Immature natural killer cell (primary cell): ENCODE measurements at places on chromosomes 5 and 9.

- no peaks in the 10 kb centered on the region for H3K4me1 ChIP-seq
- DNase-seq, result no peak
- H3K27ac ChIP-seq, result no peak overlapping the region
- no peak overlapping the region for H3K4me3 ChIP-seq
- H3K36me3 ChIP-seq, result no peaks in the 10 kb centered on the region
- peaks cover 5% of the 10 kb centered on the region for H3K27me3 ChIP-seq
Observed at GRCh38 chr5:174505621-174506020, 218.8 kb upstream of the MSX2 start.

- no peaks in the 10 kb centered on the region for H3K4me1 ChIP-seq
- DNase-seq, result no peak
- H3K27ac ChIP-seq, result no peak overlapping the region
- no peak overlapping the region for H3K4me3 ChIP-seq
- no peaks in the 10 kb centered on the region for H3K27me3 ChIP-seq
Observed at GRCh38 chr9:132602207-132602606, 19.8 kb downstream of the BARHL1 start.

GRCh38 chr9:89888233-89888632, 283.4 kb downstream of the GADD45G start:
- no peak overlapping the region for H3K27ac ChIP-seq
- no peak for DNase-seq
- no peaks in the 10 kb centered on the region for H3K36me3 ChIP-seq
- no peaks in the 10 kb centered on the region for H3K4me1 ChIP-seq
- H3K4me3 ChIP-seq, result no peak overlapping the region
- no peaks in the 10 kb centered on the region for H3K27me3 ChIP-seq

DNA sequence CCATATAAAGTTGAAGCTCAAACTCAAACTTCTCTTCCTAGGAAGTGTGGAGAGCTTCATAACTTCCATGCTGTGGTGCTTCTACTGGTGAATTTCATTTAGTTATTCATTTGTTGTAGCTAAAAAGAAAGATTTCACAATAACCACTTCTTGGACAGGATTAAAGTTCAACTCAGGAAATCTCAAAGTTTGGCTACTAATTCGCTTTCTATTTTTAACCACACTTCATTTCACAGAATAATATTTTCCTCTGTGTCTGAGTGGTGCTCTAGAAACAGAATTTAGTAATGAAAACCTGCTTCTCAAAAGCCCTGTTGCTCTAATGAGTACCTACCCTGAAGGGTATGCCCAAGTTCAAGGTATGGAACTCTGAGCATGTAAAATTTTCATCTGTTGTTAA, 73.9 kb downstream of the ACTBL2 start:
- H3K27ac ChIP-seq, result no peak overlapping the region
- no peaks in the 10 kb centered on the region for H3K4me1 ChIP-seq
- no peaks in the 10 kb centered on the region for H3K27me3 ChIP-seq
- no peaks in the 10 kb centered on the region for H3K36me3 ChIP-seq
- no peak for DNase-seq
- no peak overlapping the region for H3K4me3 ChIP-seq

DNA sequence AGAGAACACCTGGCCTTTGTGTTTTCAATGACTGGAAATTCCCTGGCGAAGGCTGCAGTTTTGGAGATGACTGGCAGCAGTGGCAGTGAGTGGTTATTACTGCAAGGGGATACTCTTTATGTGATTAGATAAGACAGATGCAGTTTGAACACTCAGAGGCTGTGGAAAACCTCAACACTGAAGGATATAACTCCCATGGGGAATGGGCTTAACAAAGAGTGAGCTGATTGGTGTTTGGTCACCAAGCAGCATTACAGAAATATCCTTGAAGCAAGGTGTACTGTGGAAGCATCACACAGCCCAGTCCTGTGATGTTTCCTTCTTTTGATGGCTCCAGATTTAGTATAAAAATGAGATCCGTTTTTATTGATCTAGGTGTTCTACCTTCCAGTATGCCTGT, 490.7 kb upstream of the PTPRD start:
- no peaks in the 10 kb centered on the region for H3K27me3 ChIP-seq
- no peak overlapping the region for H3K4me3 ChIP-seq
- DNase-seq, result no peak
- H3K36me3 ChIP-seq, result no peaks in the 10 kb centered on the region

- H3K4me1 ChIP-seq, result no peaks in the 10 kb centered on the region
- H3K36me3 ChIP-seq, result no peaks in the 10 kb centered on the region
- H3K4me3 ChIP-seq, result no peak overlapping the region
- H3K27me3 ChIP-seq, result peaks cover 5% of the 10 kb centered on the region
- H3K27ac ChIP-seq, result no peak overlapping the region
Observed at GRCh38 chr5:168693883-168694282, 114.7 kb upstream of the PANK3 start.

GRCh38 chr5:176895831-176896230, 3.3 kb downstream of the HK3 start:
- no peak for DNase-seq
- H3K27me3 ChIP-seq, result peaks cover 2% of the 10 kb centered on the region
- peaks cover 14% of the 10 kb centered on the region for H3K4me1 ChIP-seq
- no peak overlapping the region for H3K4me3 ChIP-seq
- H3K36me3 ChIP-seq, result no peaks in the 10 kb centered on the region

DNA sequence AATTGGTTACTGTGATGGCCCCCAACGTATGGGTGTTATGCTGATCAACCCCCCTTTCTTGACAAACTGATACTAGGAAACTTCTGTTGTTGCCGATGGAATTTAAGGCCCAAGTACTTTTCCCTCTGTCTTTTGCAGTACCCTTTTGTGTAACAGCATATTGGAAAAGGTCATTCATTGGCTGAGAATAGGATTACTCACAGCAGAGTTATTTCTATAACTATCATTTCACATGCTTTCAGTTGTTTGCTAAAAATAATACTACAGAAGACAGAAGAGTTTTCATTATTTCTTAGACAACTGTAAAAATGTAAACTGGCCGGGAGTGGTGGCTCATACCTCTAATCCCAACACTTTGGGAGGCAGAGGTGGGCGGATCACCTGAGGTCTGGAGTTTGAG, 329.5 kb downstream of the KIAA0825 start:
- no peak for DNase-seq
- no peaks in the 10 kb centered on the region for H3K27me3 ChIP-seq
- H3K27ac ChIP-seq, result no peak overlapping the region
- no peak overlapping the region for H3K4me3 ChIP-seq

- peaks cover 14% of the 10 kb centered on the region for H3K4me1 ChIP-seq
- H3K27me3 ChIP-seq, result no peaks in the 10 kb centered on the region
- peak overlapping the region; percentile 5 for H3K27ac ChIP-seq
Observed at GRCh38 chr9:125620216-125620615, 86.8 kb downstream of the MAPKAP1 start.

GRCh38 chr9:32200896-32201295, 183.5 kb upstream of the ACO1 start:
- no peak overlapping the region for H3K4me3 ChIP-seq
- no peaks in the 10 kb centered on the region for H3K36me3 ChIP-seq
- no peak overlapping the region for H3K27ac ChIP-seq
- H3K27me3 ChIP-seq, result no peaks in the 10 kb centered on the region

DNA sequence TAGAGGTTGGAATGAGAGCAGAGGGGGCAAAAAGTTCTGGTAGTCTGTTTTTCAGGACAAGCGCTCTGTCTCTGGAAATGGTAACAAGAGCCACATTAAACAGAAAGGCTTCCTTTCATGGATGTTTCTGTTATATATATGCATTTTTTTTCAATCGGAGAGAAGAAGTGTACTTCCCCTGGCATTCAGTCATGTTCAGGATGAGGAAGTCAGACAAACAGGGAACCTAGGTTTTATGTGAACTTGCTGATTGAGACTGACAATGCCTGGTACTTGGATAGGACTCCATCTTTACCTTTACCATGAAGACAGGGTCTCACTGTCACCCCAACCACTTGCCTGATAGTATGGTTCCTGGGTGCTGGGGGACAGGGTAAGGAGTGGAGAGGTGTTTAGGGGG, 30.1 kb upstream of the ZBED3 start:
- H3K36me3 ChIP-seq, result no peaks in the 10 kb centered on the region
- no peak overlapping the region for H3K27ac ChIP-seq
- H3K4me3 ChIP-seq, result no peak overlapping the region
- peaks cover 2% of the 10 kb centered on the region for H3K27me3 ChIP-seq
- H3K4me1 ChIP-seq, result no peaks in the 10 kb centered on the region

DNA sequence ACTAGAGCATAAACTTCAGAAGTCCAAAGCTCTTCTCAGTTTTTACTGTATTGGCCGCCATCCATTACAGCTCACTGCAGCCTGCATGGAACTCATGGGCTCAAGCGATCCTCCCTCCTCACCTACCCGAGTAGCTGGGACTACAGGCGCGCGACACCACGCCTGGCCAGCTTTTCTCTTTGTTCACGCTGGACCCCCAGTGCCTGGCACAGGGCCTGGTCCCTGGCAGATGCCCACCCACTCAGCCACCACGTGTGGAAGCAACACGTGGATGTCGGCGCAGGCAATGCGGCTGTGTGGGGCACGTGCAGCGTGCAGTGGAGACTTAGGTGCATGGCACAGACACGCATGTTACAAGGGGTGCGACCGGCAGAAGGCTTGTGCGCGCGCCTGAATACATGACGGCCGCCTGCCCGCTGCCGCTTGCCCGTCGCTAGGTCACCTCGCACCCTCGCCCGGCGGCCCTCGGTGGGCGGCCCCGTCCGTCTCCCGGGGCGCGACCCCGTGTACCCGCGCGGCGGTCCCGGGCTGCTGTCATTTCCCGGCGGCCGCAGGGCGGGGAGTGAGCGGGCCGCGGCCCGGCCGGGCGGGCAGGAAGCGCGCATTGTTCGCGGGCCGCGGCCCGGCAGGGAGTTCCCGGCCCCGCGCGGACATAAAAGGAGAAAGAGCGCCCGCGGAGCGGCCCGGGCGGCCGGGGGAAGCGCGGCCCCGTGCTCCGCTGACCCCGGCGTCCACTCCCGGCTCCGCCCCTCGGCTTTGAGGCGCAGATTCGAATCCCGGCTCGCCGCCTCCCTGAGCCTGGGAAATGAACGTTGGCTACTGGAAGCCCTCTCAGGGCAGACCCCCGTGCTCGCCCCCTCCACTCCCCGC, 24.1 kb upstream of the PTGS1 start:
- peaks cover 7% of the 10 kb centered on the region for H3K4me1 ChIP-seq
- peak overlapping the region; percentile 84 for H3K4me3 ChIP-seq
- peak; percentile 14 for DNase-seq
- no peak overlapping the region for H3K27ac ChIP-seq
- H3K36me3 ChIP-seq, result no peaks in the 10 kb centered on the region

DNA sequence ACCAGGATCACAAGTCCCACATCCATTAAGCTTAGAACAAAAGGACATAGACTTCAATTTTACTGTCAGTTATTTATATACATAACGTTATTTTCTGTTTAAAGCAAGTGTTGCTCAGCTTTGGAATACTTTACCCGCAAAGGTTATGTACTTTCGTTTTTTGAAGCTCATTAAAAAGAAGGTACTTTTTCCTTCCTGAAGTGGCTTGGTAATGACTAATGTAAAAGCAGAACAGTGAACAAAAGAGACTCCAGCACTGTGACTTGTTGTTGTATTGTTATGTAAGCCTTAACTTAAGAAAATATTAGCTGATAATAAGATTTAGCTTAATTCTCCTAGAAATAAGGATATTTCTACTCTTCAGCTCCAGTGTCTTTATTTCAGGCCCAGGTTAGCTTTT, 97.3 kb upstream of the SLCO6A1 start:
- no peak overlapping the region for H3K27ac ChIP-seq
- peaks cover 2% of the 10 kb centered on the region for H3K27me3 ChIP-seq
- no peak overlapping the region for H3K4me3 ChIP-seq
- H3K36me3 ChIP-seq, result no peaks in the 10 kb centered on the region

- no peak overlapping the region for H3K27ac ChIP-seq
- H3K36me3 ChIP-seq, result no peaks in the 10 kb centered on the region
- H3K27me3 ChIP-seq, result peaks cover 8% of the 10 kb centered on the region
- no peak for DNase-seq
- H3K4me1 ChIP-seq, result no peaks in the 10 kb centered on the region
Observed at GRCh38 chr9:86865952-86866351, 81.4 kb downstream of the GAS1 start.

- H3K4me3 ChIP-seq, result no peak overlapping the region
- no peaks in the 10 kb centered on the region for H3K36me3 ChIP-seq
- H3K4me1 ChIP-seq, result peaks cover 2% of the 10 kb centered on the region
- peak; percentile 37 for DNase-seq
Observed at GRCh38 chr5:119435436-119436132, 16.7 kb upstream of the HSD17B4 start.

GRCh38 chr5:149217803-149218155, 53.9 kb upstream of the AFAP1L1 start:
- H3K27ac ChIP-seq, result no peak overlapping the region
- DNase-seq, result no peak
- no peaks in the 10 kb centered on the region for H3K27me3 ChIP-seq
- no peak overlapping the region for H3K4me3 ChIP-seq

DNA sequence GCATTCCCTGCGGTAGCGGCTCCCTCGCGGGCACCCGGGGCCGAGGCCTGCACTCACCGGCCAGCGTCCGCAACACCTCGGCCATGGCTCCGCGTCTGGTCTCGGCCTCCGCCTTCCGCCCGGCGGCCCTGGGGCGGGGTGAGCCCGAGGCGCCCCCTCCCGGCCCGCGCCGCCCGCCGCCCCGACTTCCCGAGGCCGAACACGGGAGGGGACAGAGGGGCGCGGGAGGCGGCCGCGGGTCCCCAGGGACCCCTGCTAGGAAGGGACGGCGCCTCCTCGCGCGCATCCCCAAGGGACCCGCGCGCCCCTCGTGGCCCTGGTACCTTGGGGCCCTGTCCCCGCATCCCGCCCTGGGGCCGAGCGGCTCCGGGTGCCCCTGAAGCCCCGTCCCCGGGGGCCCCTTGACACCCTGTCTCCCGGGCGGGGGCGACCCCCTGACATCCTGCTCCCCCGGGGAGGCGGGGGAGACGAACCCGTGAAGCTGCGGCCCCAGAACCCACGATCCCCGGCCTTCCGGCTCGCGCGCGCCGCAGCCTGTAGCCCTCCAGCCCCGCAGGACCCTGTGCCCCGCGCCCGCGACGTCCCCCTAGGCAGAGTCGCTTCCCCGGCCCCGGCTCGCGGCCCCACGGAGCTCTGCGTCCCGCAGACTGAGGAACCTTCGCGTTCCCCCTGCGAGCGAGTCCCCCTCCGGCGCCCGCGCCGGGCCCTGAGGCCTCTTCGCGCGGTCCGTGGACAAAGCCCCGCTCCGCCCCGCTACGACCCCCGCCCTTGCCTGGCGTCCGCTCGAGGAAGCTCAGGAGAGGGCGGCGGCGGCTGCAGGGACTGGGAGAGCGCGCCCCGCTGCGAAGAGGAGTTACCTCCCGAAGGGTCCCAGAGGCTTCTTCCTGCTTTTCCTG, at the start of gene ABO:
ABO (minus strand) TSS at position 97 of the 896 bp plus-strand sequence.
- H3K4me3 ChIP-seq, result no peak within 1 kb of the TSS
- no peaks in the 10 kb centered on the region for H3K4me1 ChIP-seq
- H3K27me3 ChIP-seq, result peaks cover 11% of the 10 kb centered on the region
- no peaks in the 10 kb centered on the region for H3K36me3 ChIP-seq
- H3K27ac ChIP-seq, result no peak within 1 kb of the TSS

DNA sequence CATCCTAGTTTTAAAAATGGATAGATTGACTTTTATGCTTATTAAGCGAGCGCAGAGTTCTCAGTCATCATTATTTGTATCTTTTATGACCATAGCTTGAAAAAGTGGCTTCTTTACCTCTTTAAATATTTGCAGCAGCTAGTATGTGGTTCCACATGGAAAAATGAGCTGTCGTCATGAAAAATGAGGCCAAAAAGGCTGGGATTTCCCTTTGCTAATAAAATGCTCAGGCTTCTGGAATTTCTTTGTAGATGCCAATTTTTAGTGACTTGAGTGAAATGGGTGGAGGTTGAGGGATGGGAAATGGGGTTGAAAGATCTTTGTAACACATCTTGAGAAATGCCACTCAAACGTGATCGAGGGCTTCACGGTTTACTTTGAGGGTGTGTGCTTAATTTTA, 35.2 kb downstream of the RAI14 start:
- H3K27me3 ChIP-seq, result peaks cover 1% of the 10 kb centered on the region
- H3K4me3 ChIP-seq, result no peak overlapping the region
- DNase-seq, result no peak
- no peak overlapping the region for H3K27ac ChIP-seq
- H3K4me1 ChIP-seq, result peaks cover 18% of the 10 kb centered on the region
